Natural killer cell treated with Interleukin-12 subunit alpha and Interleukin-12 subunit beta and Interleukin-15 and Interleukin-18, amount 100 ng/mL, for 72 hours (primary cell): ENCODE measurements at places on chromosomes 7 and 10. TPM values are rescaled to one million over a fixed set of nuclear protein-coding genes. Genes with fewer than 3 reads are reported as not detected.

DNA sequence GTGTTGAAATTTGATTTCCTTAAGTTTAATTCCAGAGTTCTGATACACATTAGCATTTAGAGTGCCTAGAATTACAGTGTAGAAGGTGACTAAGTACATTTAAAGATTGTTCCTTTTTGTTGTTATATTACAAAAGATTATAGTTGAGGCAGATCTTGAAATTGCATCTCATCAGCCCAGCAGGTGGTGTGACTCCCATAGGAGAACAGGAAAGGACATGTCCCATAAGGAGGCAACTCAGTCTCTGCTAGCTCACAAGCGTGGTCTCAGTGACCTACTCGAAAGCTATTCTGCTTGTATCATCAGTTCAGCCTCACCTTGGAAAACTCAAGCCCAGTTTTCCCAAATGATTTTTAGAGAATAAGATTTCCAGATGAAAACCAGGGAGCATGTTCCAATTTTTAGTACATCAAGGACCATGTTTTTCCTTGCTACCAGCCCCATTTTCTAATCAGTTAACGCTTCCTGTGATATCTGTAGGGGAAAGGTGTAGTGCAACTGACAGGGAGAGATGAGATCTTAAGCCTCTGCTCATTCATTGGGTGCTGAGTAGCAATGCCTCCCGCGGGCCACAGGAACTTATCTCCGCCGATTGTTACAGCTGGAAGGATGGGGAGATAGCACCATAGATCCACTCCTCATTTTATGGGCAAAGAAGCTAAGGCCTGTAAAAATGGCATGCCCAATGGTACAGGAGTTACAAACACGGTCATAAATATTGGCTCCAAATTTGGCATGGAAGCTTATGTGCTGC lies 1.1 kb upstream of the GNAI1 start:
- H3K36me3 ChIP-seq, result peaks cover 17% of the 10 kb centered on the region
- H3K4me3 ChIP-seq, result peak overlapping the region; percentile 66
- peaks cover 12% of the 10 kb centered on the region for H3K4me1 ChIP-seq
- no peak for DNase-seq

GRCh38 chr7:11709196-11709595 lies 122.8 kb downstream of the THSD7A start:
- H3K4me1 ChIP-seq, result no peaks in the 10 kb centered on the region
- H3K36me3 ChIP-seq, result no peaks in the 10 kb centered on the region
- H3K27ac ChIP-seq, result no peak overlapping the region
- DNase-seq, result no peak

DNA sequence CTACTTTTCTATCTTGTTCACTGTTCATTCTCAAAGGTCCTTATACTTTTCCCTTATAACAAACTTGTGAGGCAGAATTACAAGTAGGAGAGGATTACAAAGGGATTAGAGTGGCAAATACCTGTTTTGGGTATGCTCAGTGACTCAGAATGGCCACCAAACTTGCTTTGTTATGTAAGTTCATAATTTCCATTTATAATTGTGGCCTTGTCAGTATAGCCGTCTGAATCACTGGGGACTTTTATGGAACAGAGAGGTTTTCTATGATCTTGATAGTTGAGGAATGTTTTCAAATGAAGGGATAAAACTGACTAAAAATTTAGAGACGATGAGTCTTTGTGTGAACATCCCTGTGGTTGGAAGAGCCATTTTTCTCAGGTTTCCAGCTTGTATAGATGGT lies 116.2 kb downstream of the SND1 start:
- peaks cover 14% of the 10 kb centered on the region for H3K36me3 ChIP-seq
- no peak overlapping the region for H3K4me3 ChIP-seq

- H3K27me3 ChIP-seq, result no peaks in the 10 kb centered on the region
- no peak overlapping the region for H3K27ac ChIP-seq
- no peaks in the 10 kb centered on the region for H3K4me1 ChIP-seq
- H3K36me3 ChIP-seq, result no peaks in the 10 kb centered on the region
- DNase-seq, result no peak
Measured at GRCh38 chr7:41476460-41476803, 226.5 kb downstream of the INHBA start.

GRCh38 chr10:123096452-123096851 lies 39.3 kb upstream of the HMX3 start:
- H3K27ac ChIP-seq, result no peak overlapping the region
- no peak overlapping the region for H3K4me3 ChIP-seq
- DNase-seq, result no peak
- H3K36me3 ChIP-seq, result no peaks in the 10 kb centered on the region
- H3K4me1 ChIP-seq, result no peaks in the 10 kb centered on the region

- no peaks in the 10 kb centered on the region for H3K36me3 ChIP-seq
- H3K4me1 ChIP-seq, result peaks cover 59% of the 10 kb centered on the region
- H3K4me3 ChIP-seq, result peak overlapping the region; percentile 93
- DNase-seq, result no peak
Measured at GRCh38 chr10:110208614-110209453, 1.4 kb downstream of the MXI1 start.

PDE6C gene
- not detected for total RNA-seq

SAMD9L gene
- total RNA-seq, result 45.6 TPM

DNA sequence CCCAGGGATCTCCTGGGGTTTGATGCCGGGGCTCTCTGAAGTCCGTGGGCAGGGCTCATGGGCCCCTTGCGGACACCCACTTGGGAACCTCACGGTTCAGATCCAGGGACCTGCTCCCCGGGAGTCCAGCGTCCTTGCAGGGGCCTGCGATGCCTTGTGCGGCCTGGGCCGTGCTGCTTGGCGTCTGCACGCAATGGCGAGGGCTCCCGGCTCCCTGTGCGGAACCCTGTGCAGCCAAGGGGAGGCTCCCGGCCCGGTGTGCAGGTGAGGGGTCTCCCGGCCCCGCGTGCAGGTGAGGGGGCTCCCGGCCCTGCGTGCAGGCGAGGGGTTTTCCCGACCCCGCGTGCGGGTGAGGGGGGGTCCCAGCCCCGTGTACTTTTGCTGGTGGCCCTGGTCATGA lies 146.7 kb downstream of the DNAJB6 start:
- H3K36me3 ChIP-seq, result no peaks in the 10 kb centered on the region
- H3K4me3 ChIP-seq, result no peak overlapping the region
- no peak for DNase-seq
- no peak overlapping the region for H3K27ac ChIP-seq
- H3K27me3 ChIP-seq, result peaks cover 40% of the 10 kb centered on the region

DNA sequence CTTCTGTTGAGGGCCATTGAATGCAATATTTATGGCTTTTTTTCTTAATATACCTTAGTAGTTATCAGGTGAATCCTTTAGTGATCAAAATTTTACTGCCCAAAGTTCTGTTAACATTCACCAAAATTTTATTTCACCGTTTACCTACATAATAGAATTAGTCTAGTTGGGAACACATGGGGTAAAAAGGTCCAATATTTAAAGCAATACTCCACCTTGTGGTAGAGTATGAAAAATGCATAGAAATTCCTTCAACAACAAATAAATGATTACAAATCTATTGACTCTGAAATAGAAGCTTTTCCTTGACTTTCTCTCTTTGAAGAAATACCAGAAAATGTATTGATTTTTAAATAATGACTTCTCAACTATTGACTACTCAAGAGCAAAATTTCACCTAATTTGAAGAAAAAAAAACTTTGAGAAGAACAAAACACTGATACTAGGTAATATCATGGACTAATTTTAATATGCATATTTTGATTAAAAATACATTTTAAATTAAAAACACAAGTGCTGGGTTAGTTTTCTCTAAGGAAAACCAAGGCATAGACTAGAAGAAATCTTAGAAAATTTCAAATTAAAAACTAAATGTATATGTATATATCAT lies 43.3 kb downstream of the POLR1F start:
- H3K27me3 ChIP-seq, result no peaks in the 10 kb centered on the region
- H3K36me3 ChIP-seq, result no peaks in the 10 kb centered on the region
- H3K4me3 ChIP-seq, result no peak overlapping the region
- H3K4me1 ChIP-seq, result no peaks in the 10 kb centered on the region
- no peak for DNase-seq

GRCh38 chr7:17994079-17994850 lies 33.4 kb downstream of the PRPS1L1 start:
- no peak overlapping the region for H3K4me3 ChIP-seq
- peaks cover 20% of the 10 kb centered on the region for H3K27me3 ChIP-seq

GRCh38 chr7:151850491-151851124 lies 26.3 kb downstream of the PRKAG2 start:
- peak overlapping the region; percentile 93 for H3K4me3 ChIP-seq
- H3K4me1 ChIP-seq, result peaks cover 31% of the 10 kb centered on the region
- peak overlapping the region; percentile 95 for H3K27ac ChIP-seq
- H3K27me3 ChIP-seq, result no peaks in the 10 kb centered on the region
- DNase-seq, result no peak
- no peaks in the 10 kb centered on the region for H3K36me3 ChIP-seq

DNA sequence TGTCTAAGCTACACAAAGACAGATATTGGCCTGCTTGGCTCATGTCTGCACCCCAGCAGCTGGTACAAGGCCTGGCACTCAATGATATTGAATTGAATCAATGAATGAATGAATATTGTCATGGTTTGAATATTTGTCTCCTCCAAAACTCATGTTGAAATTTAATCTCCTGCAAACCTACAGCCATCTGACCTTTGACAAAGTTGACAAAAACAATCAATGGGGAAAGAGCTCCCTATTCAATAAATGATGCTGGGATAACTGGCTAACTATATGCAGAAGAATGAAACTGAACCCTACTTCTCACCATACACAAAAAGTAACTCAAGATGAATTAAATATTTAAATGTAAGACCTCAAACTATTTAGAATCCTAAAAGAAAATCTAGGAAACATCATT lies 144.7 kb downstream of the CYP26A1 start:
- H3K36me3 ChIP-seq, result no peaks in the 10 kb centered on the region
- DNase-seq, result no peak
- no peaks in the 10 kb centered on the region for H3K4me1 ChIP-seq
- no peak overlapping the region for H3K4me3 ChIP-seq
- H3K27me3 ChIP-seq, result peaks cover 24% of the 10 kb centered on the region

PMPCB gene
- total RNA-seq, result 55.6 TPM

DNA sequence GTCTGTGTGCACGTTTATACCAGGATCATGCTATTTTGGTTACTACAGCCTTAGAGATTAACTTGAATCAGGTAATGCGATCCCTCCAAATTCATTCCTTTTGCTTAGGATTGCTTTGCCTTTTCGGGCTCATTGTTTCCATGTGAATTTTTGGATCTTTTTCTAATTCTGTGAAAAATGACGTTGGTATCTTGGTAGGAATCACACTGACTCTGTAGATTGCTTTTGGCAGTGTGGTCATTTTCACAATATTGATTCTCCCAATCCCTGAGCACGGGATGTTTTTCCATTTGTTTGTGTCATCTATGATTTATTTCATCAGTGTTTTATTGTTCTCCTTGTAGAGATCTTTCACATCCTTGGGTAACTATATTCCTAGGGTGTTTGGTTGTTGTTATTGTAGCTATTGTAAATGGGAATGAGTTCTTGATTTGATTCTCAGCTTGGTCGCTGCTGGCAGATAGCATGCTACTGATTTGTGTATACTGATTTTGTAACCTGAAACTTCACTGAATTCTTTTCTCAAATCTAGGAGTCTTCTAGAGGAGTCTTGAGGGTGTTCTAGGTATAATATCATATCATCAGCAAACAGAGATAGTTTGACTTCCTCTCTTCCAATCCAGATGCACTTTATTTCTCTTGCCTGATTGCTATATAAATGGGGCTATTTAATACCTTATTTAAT lies 18.2 kb downstream of the SNX8 start:
- peaks cover 16% of the 10 kb centered on the region for H3K4me1 ChIP-seq
- no peak for DNase-seq
- no peaks in the 10 kb centered on the region for H3K36me3 ChIP-seq
- H3K27me3 ChIP-seq, result no peaks in the 10 kb centered on the region
- no peak overlapping the region for H3K27ac ChIP-seq

DNA sequence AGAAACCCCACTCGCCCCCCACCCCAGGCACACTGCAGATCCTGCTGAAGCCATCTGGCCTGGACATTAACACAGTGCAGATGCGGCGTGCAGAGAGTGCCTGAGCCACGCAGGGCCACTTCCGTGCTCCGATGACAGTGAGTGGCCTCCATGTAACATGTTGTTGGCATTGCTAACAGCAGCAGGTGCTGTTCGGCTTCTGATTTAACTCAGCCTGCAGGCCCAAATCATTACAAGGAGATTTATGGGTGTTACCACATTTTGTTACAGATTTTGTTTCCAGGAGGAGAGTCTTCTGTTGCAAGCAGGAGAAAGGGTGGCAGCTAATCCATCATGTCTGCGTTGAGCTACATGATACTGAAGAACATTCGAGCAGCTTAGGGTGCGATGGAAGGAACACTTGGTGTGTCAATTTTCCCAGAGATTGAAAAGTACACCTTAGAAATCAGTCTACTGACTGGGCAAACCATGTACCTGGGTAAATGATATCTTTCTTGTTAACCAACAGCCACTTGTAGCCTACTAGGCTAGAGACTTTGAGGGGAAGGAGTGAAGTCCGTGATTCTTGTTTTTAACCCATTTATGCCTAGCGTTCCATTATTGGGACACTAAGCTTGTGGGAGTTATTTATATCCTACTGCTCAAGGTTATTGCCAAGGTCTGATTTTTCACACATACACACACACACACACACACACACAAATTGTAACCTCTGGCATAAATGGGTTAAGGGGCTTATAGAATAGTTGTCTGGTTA lies 90.0 kb downstream of the JCAD start:
- DNase-seq, result no peak
- H3K27ac ChIP-seq, result no peak overlapping the region
- no peaks in the 10 kb centered on the region for H3K4me1 ChIP-seq
- H3K36me3 ChIP-seq, result no peaks in the 10 kb centered on the region

DNA sequence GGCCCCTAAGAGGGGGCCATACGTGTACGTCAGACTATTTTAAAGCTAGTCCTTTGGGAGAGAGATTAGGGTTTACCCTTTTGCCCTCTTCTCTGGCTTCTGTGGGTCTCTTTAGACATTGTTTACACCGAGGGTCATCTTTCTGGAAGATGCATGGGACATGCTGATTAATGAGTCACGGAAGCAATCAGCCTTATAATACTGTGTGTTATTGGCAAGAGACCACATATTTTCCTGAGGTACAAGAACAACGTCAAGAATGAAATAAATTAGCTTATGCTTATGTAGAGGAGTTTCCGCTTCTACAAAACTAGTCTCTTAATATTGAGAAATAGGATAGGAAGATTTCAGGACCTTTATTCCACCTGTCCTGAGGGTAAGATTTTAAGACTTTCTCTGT lies 327.7 kb downstream of the BBS9 start:
- H3K27me3 ChIP-seq, result no peaks in the 10 kb centered on the region
- no peak overlapping the region for H3K27ac ChIP-seq
- no peak overlapping the region for H3K4me3 ChIP-seq
- H3K4me1 ChIP-seq, result no peaks in the 10 kb centered on the region
